ENCODE measurements at places on chromosomes 7 and 10. TPM values are rescaled to one million over a fixed set of nuclear protein-coding genes. Genes with fewer than 3 reads are reported as not detected.
A peak's percentile ranks its signal among the peaks of the same experiment; 100 is the strongest.

GRCh38 chr7:158924956-158925355 lies 68.6 kb downstream of the DYNC2I1 start:
- no peak for DNase-seq

GRCh38 chr10:8800426-8800825 lies 745.9 kb downstream of the GATA3 start:
- peak; percentile 49 for DNase-seq

- DNase-seq, result no peak
These were observed 143.0 kb downstream of the STK31 start for GRCh38 chr7:23852988-23853387.

DNA sequence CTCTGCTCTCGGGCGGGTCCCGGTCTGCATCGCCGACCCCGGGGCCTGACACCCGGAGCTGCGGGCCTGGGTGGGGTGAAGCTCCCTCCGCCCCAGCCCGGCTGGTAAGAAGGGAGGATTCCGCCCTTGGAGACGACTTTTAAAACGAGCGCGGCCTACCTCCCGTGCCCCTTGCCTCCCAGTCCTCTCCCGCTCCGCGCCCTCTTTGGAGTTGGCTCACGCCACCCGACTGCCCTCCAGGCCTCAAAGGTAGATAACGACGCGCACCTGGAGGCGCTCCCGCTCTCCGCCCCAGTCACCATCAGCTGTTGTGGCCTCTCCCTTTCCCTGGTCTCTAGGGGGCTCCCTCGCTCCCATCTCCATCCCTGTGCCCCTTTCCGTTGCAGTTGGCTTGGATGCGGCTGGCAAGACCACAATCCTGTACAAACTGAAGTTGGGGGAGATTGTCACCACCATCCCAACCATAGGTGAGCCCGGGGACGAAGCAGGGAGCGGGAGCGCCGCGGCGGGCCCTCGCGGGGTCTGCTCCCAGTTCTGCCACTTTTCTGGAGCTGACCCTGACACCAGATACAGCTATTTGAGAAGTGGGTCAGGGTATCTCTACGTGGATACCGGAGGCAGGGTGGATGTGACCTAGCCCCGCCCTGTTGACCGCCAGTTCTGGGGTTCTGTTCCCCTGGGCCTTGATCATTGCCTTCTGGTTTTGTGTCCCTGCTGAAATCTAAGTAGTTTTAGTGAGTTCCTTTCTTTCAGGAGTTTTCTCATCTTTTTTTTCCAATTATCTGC lies 679 bp downstream of the ARF5 start:
- peak; percentile 61 for DNase-seq

- peak; percentile 62 for DNase-seq
These were observed 57.8 kb upstream of the PCGF5 start for GRCh38 chr10:91162495-91163268.

Gene TMEM213
- total RNA-seq, result not detected

DNA sequence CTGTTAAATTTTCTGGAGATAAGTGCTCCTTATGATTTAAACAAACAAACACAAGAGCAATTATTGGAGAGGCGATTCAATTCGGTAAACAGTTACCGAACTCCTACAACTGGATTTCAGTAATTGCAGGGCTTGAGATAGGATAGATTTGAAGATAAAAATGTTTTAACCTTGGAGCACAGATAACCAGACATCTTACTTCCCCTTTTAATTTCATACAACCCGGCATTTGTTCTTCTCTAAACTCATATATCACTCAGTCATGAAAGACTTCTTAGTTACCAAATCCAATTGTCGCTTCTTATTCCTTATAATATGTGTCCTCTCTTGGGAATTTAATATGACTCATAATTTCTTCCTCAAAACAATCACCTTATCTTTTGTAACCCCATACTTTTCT lies 235.9 kb upstream of the CSTF2T start:
- DNase-seq, result no peak

DNA sequence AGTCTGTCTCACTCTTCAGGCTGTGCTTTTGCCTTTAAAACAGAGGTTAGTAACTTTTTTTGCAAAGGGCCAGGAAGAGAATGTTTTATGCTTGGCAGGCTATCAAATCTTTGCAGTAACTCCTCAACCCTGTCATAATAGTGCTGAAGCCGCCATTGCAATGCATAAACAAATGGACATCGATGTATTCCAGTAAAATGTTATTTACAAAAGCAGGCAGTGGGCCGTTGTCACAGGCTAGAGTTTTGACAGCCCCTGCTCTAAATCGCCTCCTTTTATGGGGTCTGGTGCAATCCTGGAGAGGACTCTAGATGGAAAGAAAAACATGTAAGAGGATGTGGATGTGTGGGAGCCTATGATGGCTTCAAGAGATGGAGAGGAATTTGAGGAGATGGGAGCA lies 568.3 kb downstream of the TYW1 start:
- no peak for DNase-seq

GRCh38 chr7:130650611-130651120 lies 17.9 kb downstream of the COPG2 start:
- DNase-seq, result no peak

Gene GPR26
- not detected for total RNA-seq

DNA sequence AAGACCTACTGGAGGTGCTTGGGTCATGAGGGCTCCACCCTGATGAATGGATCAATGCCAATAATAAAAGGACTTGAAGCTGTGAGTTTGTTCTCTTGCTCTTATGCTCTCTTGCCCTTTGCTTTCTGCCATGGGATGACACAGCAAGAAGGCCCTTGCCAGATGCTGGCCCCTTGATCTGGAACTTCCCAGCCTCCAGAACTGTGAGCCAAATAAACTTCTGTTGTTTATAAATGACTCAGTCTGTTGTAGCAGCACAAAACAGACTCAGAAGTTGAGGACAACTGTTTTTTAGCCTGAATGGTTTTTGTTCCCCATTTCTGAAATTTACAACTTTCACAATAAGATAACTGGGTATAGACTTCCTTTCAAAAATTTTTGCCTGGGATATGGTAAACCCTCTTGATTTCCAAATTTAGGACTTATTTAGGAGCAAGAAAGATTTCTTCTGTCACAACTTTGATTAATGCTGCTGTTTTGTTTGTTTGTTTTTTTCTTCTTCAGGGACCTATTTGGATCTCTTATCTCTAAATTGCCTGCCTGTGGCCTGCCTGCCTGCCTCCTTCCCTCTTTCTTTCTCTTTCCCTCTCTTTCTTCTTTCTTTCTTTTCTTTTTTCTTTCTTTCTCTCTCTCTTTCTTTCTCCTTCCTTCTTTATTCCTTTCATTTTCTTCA lies 12.1 kb downstream of the ENTPD1 start:
- DNase-seq, result peak; percentile 6

Gene RNF32
- total RNA-seq, result 2.6 TPM

GRCh38 chr10:47176206-47176902 lies 123.6 kb upstream of the GDF10 start:
- no peak for DNase-seq

DNA sequence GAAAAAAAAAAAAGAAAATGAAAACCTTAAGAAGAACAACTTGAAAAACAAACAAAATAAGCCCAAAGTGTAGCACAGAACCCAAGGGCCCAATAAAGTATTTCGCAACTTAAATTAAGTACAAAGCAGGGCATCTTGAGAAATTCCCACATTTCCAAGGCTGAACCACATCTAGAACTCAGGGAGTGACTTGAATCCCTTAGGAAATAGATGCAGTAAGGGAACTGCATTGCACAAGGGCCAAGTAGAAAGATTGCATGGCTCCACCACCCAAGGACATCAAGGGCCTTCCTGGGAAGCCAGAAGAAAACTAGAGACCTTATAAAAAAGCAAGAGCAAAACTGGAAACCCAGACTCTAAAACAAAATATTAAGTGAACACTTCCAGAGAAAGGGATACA lies 352.7 kb downstream of the CXCL12 start:
- no peak for DNase-seq

DNA sequence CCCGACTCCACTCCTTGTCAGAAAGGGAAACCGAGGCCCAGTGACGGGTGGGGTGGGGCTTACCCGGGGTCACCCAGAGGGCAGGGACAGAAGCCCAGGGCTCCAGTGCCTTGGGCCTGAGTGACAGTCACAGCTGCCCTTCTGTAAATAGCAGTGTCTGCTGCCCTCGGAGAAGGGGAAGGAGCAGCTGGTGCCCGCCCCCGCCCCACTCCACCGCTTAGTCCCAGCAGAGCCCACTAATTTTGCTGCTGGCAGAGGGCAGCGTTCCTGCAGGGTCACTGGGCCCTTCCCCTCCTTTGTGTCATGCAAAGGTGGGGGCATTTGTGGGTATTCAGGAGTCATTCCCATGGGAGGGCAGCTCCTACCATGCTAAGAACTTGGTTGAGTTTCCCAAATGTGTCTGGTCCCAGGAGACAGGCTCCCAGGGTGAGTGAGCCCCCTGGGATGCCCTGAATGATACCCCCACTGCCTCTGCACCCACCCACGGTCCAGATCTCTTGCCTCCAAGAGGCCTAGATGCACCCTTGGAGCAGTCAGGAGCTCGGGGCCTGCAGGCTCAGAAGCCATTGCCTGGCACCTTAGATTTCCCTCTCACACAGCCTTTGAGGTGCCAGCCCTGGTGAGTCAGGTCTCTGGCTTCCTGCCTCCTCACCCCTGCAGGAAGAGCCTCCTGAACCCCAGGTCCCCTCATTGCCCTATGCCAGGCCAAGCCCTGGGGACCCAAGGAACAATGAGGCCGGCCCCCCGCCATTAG lies 17.2 kb downstream of the SH2B2 start:
- no peak for DNase-seq

Gene CRYGN
- total RNA-seq, result not detected

- no peak for DNase-seq
These were observed 209.4 kb upstream of the KLF14 start for GRCh38 chr7:130943336-130943901.
